ENCODE measurements at places on chromosomes 6 and 20.

GRCh38 chr6:3438190-3439167 is 18.4 kb downstream of the SLC22A23 start:
- DNase-seq: no peak

DNA sequence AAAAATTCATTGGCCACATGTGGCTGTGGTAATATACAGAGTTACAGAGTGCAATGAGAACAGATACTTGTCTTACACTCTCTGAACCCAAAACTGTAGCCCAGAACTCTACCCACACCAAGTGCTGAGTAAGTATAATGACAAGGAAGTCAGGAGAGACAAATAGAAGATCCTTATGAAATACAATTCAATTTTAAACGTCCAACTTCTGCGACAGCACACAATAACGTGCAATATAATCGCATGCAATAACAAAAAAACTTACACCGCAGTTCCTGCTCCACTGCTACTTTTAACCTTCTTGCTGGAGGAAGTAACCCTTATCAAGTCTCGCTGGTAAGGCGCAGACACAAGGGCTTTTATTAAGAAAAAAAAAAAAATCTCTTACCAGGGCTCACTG is 881 bp downstream of the SFT2D1 start:
- DNase-seq: no peak

DNA sequence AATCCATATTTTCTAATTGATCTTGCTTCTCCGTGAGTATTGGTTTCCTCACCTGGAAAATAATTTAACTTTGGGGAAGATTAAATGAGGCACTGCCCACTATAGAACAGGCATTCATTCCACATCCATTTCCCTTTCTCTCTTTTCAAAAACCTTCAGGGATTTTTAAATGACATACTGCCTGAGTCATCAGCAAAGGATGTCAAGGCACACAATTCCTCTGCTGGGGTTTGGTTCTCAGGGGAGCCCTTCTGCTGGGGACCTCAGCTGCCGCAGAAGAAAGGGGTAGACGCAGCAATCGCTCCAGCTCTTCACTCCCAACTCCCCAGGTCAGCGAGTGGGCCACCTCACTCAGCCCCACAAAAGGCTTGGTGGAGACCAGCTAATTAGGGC is 90.7 kb upstream of the BACH2 start:
- DNase-seq: no peak

DNA sequence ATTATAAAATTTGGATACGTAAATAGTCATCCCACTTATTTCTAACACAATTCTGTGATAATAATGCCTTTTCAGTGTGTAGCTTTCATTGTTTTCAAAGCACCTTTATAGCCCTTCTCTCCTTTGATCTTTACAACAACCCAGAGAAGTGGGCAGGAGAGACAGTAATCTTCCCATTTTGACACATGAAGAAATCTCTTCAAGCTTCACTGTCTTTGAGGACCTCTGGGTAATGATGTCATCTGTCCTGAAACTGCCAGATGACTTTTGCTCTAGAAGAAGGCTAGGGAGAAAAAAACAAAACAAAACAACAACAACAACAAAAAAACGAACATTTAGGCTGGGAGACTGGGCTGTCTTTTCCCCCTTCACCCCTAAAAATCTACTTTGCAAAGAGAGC is 203.0 kb downstream of the KCNQ5 start:
- DNase-seq: no peak

DNA sequence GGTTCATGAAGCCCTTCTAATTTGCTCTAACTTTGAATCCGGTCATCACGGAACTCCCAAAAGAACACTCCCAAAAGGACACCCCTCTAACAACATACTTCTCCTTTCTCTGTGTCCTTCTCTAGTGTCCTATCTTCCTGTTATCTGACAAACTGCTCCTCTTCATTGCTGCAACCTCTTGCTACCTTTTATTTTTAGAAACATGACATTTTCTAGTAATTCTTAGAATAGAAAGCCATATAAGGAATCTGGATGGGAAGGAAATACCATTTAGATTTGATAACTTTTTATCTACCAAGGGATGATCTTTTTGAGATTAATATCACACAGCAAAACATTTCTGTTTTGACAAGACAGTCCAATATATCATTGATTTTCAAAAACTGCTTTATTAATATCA is 63.1 kb downstream of the COL12A1 start:
- no peak for DNase-seq

GRCh38 chr6:42745083-42745639 is 742 bp downstream of the TBCC start:
- peak; percentile 27 for DNase-seq

DNA sequence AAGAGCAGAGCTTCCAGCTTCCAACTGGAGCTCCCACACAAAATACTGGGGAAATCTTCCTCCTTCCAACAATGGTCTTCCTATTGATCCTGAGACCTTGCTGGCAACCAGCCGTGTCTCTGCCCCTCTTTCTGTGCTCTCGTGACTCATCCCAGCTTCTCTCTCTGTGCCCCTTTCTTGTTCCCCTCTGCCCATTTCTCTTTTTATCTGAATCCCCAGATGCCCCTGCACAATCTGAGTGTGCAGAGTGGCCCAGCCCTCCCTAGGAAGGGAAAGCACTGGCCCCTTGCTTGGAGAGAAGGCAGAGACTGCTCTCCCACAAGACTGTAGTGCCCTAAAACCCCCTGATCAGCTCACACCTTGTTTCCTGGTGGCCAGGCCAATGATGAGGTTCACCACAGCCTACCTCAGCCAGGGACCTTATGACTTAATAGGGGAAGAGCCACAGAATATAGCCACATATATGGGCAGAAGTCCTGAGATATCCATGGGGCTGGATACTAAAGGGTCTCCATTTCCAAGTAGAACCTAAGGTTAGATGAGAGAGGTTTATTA is 23.1 kb upstream of the MAS1L start:
- no peak for DNase-seq

- DNase-seq: no peak
These were observed 174.6 kb downstream of the GJA10 start for GRCh38 chr6:90068703-90069523.

DNA sequence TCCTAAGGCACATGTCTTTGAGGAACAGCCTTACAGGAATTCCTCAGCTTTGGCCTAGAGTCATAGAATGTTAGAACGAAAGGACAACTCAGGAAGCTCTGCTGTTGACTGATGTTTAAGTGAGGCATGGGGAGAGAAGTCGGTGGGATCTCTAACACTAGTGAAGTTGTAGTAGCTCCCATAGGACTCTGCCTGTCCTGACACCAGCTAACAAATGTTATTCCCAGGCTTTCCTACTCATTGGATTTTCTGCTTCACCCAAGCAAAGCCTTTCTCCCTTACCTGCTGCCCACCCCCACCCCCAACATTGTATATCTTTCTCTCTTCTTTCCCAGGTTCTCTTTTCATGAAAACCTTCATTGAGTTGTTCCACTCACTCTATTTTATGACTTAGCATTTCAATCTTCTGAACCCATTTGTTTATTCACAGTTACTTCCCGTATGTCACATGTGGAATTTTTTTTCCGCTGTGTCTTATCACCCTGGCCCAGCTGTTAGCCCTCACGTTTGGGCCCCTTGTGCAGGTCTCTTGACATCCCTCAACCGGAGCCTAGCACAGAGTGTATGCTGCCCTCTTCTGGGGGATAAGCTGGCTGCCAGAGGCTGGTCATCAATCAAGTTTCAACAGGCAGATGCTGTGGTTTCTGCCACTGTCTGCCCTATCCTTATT is 39.2 kb upstream of the RNF8 start:
- no peak for DNase-seq

- DNase-seq: no peak
These were observed 133.5 kb upstream of the TMEM170B start for GRCh38 chr6:11404081-11404480.

- no peak for DNase-seq
These were observed 28.2 kb downstream of the ATXN1 start for GRCh38 chr6:16733085-16733484.

DNA sequence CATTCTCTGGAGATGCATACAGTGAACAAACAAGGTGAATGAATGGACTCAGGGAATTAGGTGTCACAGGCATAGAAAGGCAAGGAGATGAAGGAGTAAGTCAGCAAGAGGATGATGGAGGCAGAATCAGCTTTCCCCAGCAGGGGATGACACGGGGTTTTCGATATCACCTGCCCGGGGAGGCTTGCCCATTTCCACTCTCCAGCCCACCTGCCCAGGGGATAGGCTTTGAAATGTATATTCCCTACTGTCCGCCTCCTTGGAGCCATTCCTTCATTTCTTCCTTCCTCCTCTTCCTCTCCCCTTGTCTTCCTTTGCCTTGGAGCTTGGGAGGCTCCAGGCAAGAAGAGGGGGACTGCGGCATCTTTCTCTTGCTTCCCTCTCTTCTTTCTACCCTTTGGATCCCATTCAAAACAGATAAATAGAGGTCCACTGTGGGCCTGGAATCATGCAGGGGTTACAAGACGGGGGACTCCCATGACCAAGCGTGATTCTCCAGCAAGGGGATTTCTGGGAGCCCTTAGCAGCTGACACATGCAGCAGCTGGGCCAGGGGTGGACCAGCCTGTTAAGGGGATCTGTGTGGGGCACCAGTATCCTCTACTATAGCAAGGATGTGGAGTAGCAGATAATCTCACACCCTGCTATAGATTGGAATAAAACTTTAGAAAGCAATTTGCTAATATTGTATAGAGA is 23.5 kb upstream of the RNF24 start:
- DNase-seq: no peak

DNA sequence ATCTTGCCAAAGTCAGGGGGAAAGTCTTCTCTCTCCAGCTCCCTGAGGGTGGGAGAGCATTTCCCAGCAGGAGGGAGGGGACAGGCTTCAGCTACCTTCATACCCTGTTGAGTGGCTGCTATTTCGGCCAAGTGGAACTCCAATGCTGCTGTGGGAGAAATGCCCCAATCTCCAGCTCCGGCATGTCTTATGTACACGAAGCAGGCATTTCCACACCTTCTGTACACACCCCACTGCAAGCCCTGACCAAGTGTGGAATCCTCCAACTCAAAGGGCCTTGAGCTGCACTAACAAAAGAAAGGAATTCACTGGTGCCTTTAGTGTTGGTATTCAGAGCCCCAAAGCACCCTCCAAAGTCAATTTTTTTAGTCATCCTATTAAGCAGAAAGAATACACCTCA is 313.6 kb upstream of the NT5E start:
- DNase-seq: no peak
